ENCODE measurements at places on chromosomes 2 and 18. TPM values are rescaled to one million over a fixed set of nuclear protein-coding genes. Genes with fewer than 3 reads are reported as not detected.

DNA sequence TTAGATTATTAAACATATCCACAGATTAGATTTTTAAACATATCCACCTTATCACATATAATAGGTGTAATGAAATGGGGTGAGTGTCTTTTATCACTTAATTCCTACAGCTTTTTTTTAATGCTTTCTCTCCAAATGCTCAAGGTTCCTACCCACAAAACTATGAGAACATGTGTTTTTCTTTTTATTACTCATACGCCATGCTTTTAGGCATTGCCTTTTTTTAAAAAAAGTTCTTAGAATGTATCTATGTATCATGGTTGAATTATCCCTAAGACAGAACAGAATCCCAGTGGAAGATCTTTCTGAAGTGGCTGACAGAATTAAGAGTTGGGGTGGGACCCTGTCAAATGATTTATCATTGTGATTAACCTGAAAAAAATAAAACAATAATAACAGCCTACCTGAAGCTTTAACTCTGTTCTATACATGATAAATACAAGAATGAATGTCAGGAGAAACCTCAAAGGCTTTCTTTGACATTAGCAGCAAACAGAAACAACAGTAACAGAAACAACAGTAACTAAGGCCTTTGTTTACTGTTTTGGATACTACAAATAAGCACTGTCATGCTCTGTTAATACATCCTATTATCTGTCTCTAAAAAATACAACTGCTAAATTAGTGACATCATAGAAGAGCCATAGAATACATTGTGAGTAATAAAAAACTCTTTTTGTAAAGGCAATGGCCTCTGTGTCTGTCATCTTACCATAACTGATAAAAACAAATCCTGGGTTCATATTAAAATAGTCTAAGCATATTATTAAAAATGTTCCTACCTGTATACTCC lies 4.1 kb upstream of the ZNF397 start:
- no peak overlapping the region for H3K4me3 ChIP-seq
- no peak for DNase-seq
- H3K27me3 ChIP-seq: no peaks in the 10 kb centered on the region
- H3K36me3 ChIP-seq: no peaks in the 10 kb centered on the region
- no peak overlapping the region for H3K27ac ChIP-seq

- no peak overlapping the region for H3K4me3 ChIP-seq
- no peak for DNase-seq
- H3K36me3 ChIP-seq: peaks cover 35% of the 10 kb centered on the region
These were observed 51.6 kb downstream of the WDSUB1 start for GRCh38 chr2:159234868-159235267.

GRCh38 chr2:230322561-230323384 lies 4.2 kb upstream of the SP140L start:
- no peaks in the 10 kb centered on the region for H3K36me3 ChIP-seq
- H3K27ac ChIP-seq: no peak overlapping the region
- H3K4me1 ChIP-seq: no peaks in the 10 kb centered on the region
- no peaks in the 10 kb centered on the region for H3K27me3 ChIP-seq
- no peak overlapping the region for H3K4me3 ChIP-seq

DNA sequence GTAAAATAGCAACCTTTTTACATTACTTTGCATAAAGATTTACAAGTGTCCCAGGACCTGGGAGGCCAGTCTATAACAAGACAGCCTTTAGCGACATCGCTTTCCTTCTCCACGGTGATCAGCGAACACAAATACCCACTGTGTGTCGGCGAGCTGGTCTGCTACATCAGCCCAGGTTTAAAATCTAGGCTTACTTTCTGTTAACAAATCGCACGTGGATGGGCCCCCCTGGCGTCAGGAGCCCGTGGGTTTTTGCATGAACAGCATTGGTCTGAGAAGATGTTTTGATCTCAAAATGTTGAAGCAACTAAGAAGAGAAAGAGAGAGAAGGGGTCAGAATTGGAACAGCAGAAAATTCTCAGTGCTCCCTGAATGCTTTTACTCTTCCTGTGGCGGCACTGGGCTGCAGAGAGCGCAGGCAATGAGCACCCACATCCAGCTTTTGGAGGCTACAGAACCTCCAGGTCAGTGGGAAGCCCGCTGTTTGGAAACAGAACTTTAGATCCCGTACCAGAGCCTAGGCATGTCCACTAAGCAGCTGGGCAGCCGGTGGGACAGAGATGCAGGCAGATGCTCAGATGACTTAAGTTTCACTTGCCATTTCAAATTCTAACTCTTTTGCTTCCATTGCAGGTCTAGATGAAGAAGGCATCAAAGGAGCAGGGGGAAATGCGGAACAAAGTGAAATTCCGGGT lies 32.9 kb downstream of the CYP27C1 start:
- DNase-seq: no peak
- H3K36me3 ChIP-seq: no peaks in the 10 kb centered on the region
- H3K27me3 ChIP-seq: peaks cover 10% of the 10 kb centered on the region
- peaks cover 7% of the 10 kb centered on the region for H3K4me1 ChIP-seq

DNA sequence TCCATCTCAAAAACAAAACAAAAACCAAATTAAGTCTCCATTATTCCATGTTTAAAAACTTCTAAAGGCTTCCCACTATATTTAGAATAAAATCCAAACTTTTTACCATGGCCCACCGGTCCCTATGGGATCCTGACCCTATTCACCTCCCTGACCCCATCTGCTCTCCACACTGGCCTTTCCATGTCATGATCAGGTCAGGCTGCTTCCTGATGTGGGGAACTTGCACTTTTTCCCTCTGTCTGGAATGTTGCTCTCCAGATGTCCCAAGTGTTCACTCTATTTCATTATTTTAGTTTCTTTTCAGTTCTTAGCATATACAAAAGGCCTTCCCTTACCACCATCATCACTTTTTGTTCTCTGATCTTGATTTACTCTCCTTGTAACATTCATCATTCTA lies 7.5 kb upstream of the MTA3 start:
- no peaks in the 10 kb centered on the region for H3K27me3 ChIP-seq
- H3K36me3 ChIP-seq: no peaks in the 10 kb centered on the region
- no peak overlapping the region for H3K27ac ChIP-seq
- H3K4me3 ChIP-seq: no peak overlapping the region
- peak; percentile 17 for DNase-seq
- no peaks in the 10 kb centered on the region for H3K4me1 ChIP-seq

DNA sequence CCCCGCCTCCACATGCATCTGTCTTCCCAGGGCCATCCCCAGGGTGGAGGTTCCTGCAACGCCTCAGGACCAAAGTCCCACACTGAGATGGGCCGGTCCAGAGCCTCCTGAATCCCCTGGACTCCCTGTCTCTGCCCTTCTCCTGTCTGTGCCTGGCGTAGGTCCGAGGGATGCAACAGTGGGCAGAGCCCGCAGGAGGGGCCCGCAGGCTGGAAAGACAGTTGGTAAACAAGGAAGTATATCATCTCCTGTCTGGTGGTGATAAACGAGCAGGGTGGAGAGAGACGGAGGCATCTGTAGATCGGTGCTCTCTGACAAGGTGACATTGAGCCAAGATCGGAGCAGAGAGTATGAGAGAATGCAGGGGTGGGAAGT lies 72.6 kb upstream of the RAB6C start:
- no peaks in the 10 kb centered on the region for H3K27me3 ChIP-seq
- H3K36me3 ChIP-seq: no peaks in the 10 kb centered on the region
- no peak overlapping the region for H3K4me3 ChIP-seq
- H3K4me1 ChIP-seq: no peaks in the 10 kb centered on the region

DNA sequence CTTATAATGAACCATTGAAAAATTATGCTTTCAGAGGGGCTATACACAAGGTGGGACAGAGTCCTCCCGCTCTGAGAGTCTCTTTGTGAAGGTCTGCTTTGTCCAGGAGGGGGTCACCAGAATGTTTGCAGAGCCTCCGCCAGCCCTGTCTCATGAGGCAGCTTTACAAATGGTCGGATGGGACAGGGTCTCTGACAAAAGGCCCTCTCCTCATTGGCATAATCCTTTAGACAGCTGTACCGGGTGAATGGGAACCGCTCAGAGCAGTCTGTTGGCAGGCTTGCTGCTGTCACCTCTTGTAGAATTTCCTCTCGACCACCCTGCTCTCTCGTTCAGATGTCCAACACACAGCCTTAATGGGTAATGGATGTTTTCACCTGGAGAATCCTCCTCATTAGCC lies 40.2 kb upstream of the TGIF1 start:
- no peaks in the 10 kb centered on the region for H3K4me1 ChIP-seq
- no peaks in the 10 kb centered on the region for H3K27me3 ChIP-seq
- no peaks in the 10 kb centered on the region for H3K36me3 ChIP-seq

DNA sequence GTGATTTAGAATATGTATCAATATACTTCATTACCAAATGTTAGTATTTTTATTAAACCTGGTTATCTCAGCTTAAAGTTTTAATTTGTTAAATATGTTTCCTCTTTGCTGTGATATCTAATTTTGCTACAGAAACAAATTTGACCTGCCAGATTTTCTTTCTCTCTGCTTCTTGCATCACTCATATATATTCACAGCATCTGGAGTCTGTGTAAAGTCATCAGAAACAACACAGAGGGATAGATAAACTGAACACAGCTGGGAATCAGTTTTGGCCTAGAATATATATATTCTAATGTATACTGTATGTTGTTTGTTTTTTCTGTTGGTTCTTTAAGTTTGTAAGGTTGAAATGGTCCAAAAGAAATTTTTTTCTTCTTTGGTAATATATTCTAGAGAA lies 8.5 kb downstream of the PSMD14 start:
- no peak for DNase-seq
- H3K27ac ChIP-seq: no peak overlapping the region
- no peak overlapping the region for H3K4me3 ChIP-seq
- H3K27me3 ChIP-seq: no peaks in the 10 kb centered on the region
- H3K36me3 ChIP-seq: peaks cover 4% of the 10 kb centered on the region

GRCh38 chr2:155839991-155840390 lies 492.5 kb downstream of the NR4A2 start:
- no peaks in the 10 kb centered on the region for H3K36me3 ChIP-seq
- no peaks in the 10 kb centered on the region for H3K4me1 ChIP-seq
- no peak for DNase-seq
- H3K4me3 ChIP-seq: no peak overlapping the region
- H3K27ac ChIP-seq: no peak overlapping the region
- H3K27me3 ChIP-seq: no peaks in the 10 kb centered on the region

- H3K4me1 ChIP-seq: no peaks in the 10 kb centered on the region
- H3K27ac ChIP-seq: no peak overlapping the region
- no peak overlapping the region for H3K4me3 ChIP-seq
- H3K27me3 ChIP-seq: no peaks in the 10 kb centered on the region
- H3K36me3 ChIP-seq: no peaks in the 10 kb centered on the region
- no peak for DNase-seq
These were observed 14.0 kb downstream of the FER1L5 start for GRCh38 chr2:96656540-96656939.

- DNase-seq: no peak
- no peak overlapping the region for H3K27ac ChIP-seq
- H3K27me3 ChIP-seq: no peaks in the 10 kb centered on the region
- peaks cover 6% of the 10 kb centered on the region for H3K36me3 ChIP-seq
These were observed 9.1 kb downstream of the WIPF1 start for GRCh38 chr2:174588463-174588862.

DNA sequence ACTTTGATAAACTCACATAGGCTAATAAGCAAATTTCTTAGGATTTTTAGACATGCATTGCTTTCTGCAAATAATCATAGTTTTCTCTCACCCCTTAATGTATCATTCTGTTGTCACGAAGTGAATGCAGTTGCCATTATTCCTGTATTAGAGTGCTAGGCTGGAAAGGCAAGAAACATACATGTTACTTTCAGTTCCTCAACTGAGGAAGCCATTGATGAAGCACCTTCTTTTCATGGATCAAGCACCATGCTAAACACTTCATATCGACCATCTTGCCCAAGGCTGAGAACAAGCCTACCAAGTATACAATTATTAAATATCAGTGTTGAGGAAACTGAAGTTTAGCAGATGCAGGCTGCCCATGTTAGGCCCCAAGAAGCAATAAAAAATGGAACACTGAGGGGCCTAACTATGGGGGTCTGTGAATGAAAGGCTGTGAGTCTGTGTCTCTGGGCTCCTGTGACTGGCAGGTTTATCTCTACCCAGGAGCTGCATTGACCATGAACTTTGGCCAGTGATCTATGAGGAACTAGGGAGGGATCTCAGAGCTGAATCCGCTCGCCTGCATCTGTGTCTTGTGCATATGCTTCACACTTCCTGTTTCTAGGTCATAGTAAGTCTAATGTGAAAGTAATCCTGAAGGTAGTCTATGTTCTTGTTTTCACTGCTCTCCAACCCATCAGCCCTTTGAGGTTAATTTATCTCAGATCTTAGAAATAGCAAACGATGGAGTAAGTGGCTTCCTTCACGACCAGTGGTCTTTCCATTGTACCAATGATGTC lies 16.0 kb upstream of the TSPYL6 start:
- no peak for DNase-seq
- no peaks in the 10 kb centered on the region for H3K27me3 ChIP-seq
- no peak overlapping the region for H3K27ac ChIP-seq
- no peaks in the 10 kb centered on the region for H3K4me1 ChIP-seq

- peak overlapping the region; percentile 32 for H3K27ac ChIP-seq
- H3K4me1 ChIP-seq: peaks cover 44% of the 10 kb centered on the region
- H3K4me3 ChIP-seq: no peak overlapping the region
- peak; percentile 87 for DNase-seq
- peaks cover 7% of the 10 kb centered on the region for H3K36me3 ChIP-seq
These were observed 57.2 kb downstream of the REEP1 start for GRCh38 chr2:86280191-86280667.

DNA sequence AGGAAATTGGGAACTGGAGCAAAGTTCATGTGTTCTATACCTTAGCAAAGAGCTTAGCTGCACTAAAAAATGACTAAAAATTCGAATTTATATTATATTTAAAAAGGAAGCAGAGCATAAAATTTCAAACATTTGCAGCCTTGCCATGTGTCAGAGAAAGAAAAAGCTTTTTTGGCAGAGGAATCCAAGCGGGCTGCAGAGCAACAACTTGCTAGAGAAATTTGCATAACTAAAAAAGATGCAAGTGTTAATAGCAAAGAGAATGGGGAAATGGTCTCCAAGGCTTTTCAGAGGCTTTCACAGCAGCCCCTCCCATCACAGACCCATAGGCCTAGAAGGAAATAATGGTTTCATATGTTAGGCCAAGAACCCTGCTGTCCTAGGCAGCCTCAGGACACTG lies 1315.9 kb downstream of the DSC3 start:
- no peak overlapping the region for H3K4me3 ChIP-seq
- no peaks in the 10 kb centered on the region for H3K4me1 ChIP-seq
- H3K27ac ChIP-seq: no peak overlapping the region
- DNase-seq: no peak
- H3K36me3 ChIP-seq: no peaks in the 10 kb centered on the region
- no peaks in the 10 kb centered on the region for H3K27me3 ChIP-seq

The TMEM150A gene
- 7.9 TPM for total RNA-seq

The GKN2 gene
- not detected for total RNA-seq

The RGPD3 gene
- total RNA-seq: 0.44 TPM

The C2orf72 gene
- total RNA-seq: 0.62 TPM

The LRATD1 gene
- 4.8 TPM for total RNA-seq

The CAPN14 gene
- 0.09 TPM for total RNA-seq

The RFX8 gene
- total RNA-seq: 1.9 TPM

The PLCD4 gene
- 41.8 TPM for total RNA-seq

The CYP27A1 gene
- total RNA-seq: 18.4 TPM
